ENCODE measurements at places on chromosomes 2 and 18. TPM values are rescaled to one million over a fixed set of nuclear protein-coding genes. Genes with fewer than 3 reads are reported as not detected.
A peak's percentile ranks its signal among the peaks of the same experiment; 100 is the strongest.

CXCR2 gene
- total RNA-seq = 0.87 TPM

L3MBTL4 gene
- total RNA-seq = 1.3 TPM

GPR35 gene
- 0.22 TPM for total RNA-seq

CDK15 gene
- not detected for total RNA-seq

SPAST gene
- 26.8 TPM for total RNA-seq

LIMS4 gene
- 1.1 TPM for total RNA-seq

SCN7A gene
- total RNA-seq = 0.32 TPM

GRCh38 chr2:85865539-85866164 lies 23.1 kb downstream of the ST3GAL5 start:
- H3K27ac ChIP-seq = no peak overlapping the region
- H3K4me1 ChIP-seq = peaks cover 13% of the 10 kb centered on the region

DNA sequence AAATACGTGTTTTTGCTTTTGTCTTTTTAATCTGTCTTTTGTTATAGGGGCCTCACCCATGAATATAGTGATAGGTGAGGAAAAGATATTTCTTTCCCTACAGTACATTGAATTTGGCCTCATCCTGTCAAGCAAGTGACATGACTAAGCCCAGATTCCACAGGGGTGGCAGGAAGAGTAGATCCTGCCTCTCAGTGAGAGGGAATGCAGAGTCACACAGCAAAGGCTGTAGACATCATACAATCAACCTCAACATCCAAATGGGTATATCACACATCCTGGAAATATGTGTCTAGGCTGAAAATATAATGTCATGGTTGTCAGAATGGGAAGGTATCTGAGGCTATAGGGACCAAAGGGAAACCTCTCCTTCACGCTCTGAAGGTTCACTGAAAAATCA lies 269.6 kb downstream of the CDH20 start:
- no peak overlapping the region for H3K4me3 ChIP-seq
- H3K4me1 ChIP-seq = peaks cover 55% of the 10 kb centered on the region
- H3K27me3 ChIP-seq = no peaks in the 10 kb centered on the region

DNA sequence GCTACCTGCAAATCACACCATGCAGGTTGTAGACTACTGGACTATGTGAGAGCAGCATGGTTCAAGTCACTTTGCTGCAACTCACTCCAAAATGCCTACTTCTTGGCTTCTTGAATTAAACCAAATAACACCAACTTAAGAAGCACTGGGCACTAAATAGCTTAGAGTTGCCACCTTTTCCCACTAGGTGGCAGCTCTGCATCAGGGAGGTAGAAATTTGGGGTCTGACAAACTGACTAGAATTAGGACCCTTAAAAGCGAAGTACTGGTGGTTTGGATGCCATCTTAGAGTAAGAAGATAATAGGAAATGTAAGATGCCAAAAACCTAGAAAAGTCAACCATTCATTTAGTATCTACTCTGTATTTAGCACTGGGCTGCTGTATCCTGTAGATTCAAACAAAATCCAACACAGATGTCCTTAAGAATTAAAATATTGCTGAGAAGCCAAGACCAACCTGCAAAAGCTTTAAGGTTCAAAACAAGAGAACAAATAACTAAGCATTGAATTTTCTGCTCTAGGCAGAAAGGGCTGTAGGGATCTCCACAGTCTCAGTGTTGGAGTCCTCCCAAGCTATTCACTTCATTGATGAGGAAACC lies 65.5 kb downstream of the CCBE1 start:
- H3K4me3 ChIP-seq = no peak overlapping the region
- H3K36me3 ChIP-seq = no peaks in the 10 kb centered on the region
- H3K4me1 ChIP-seq = peaks cover 23% of the 10 kb centered on the region
- peak; percentile 51 for DNase-seq

GRCh38 chr2:100877555-100877954 lies 57.6 kb downstream of the NPAS2 start:
- H3K27me3 ChIP-seq = no peaks in the 10 kb centered on the region
- no peak for DNase-seq
- H3K4me3 ChIP-seq = no peak overlapping the region
- no peaks in the 10 kb centered on the region for H3K36me3 ChIP-seq
- H3K27ac ChIP-seq = no peak overlapping the region

- no peak overlapping the region for H3K4me3 ChIP-seq
- no peak for DNase-seq
- H3K27me3 ChIP-seq = no peaks in the 10 kb centered on the region
- no peak overlapping the region for H3K27ac ChIP-seq
- H3K4me1 ChIP-seq = peaks cover 7% of the 10 kb centered on the region
These were observed 3.7 kb downstream of the FBXO48 start for GRCh38 chr2:68463287-68463877.

DNA sequence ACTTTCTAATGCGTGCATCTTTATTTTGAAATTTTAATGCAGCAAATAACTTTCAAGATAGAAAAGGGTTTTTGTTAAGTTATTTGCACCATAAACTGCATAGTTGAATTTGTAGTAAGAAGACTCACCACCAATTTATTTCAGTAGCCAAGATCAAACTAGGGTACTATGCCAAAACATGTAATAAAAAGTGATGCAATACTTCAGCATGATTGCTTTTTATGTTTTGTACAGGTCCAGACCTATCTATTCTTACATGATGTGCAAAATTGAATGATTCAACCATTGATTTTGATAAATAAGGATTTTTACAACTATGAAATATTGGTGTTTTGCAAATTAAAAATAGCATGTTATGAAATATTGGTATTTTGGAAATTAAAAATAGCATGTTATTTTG lies 26.7 kb downstream of the AGPS start:
- no peaks in the 10 kb centered on the region for H3K36me3 ChIP-seq
- H3K27ac ChIP-seq = no peak overlapping the region
- no peak for DNase-seq
- no peaks in the 10 kb centered on the region for H3K4me1 ChIP-seq
- H3K4me3 ChIP-seq = no peak overlapping the region

- DNase-seq = no peak
- H3K27ac ChIP-seq = peak overlapping the region; percentile 31
- H3K27me3 ChIP-seq = no peaks in the 10 kb centered on the region
- H3K4me3 ChIP-seq = no peak overlapping the region
- H3K4me1 ChIP-seq = peaks cover 38% of the 10 kb centered on the region
These were observed 91.3 kb downstream of the SPATS2L start for GRCh38 chr2:200397785-200398184.

DNA sequence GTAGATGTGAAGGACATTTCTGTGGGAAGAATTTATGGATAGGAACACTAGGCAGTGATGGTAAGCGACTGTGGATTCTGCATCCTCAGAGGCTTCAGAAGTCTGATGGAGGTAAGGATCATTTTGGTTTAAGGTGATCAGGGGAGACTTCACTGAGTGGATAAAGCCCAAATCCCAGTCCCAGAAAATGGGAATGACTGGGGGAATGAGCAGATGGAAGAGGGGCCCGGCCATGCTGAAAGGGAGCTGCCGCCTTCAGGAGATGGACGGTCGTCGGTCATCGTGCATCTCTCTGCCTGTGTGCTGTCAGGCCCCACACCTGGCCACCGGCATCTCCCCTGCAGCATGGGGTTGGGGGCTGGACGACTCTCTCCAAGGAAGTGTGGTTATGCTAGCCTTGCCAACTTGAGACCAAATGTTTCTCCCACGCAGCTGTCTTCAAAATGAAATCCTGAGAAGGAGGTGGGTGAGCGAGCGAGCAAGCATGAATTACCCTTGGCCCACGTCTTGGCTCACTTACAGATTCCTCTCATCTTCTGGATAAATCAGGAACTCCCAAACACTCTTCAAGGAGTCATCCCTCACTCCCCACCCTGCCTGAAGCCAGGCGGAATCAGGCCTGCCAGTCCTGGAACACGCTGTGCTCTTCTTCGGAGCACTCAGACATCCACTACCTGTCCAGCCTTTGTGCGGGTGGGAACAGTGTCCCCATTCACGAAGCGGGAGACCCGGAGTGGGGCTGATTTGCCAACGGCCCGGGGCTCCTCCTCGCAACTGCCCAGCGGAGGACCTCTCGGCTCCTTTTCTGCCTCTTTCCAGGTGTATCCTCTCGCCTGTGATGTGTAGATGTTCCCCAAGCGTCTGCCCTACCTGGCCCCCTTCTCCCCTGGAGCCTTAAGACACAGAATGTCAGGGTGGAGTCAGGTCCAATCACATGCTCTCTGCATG lies 85.6 kb downstream of the PRKCE start:
- H3K27me3 ChIP-seq = no peaks in the 10 kb centered on the region
- DNase-seq = no peak
- no peak overlapping the region for H3K27ac ChIP-seq
- peaks cover 20% of the 10 kb centered on the region for H3K4me1 ChIP-seq
- H3K36me3 ChIP-seq = no peaks in the 10 kb centered on the region

DNA sequence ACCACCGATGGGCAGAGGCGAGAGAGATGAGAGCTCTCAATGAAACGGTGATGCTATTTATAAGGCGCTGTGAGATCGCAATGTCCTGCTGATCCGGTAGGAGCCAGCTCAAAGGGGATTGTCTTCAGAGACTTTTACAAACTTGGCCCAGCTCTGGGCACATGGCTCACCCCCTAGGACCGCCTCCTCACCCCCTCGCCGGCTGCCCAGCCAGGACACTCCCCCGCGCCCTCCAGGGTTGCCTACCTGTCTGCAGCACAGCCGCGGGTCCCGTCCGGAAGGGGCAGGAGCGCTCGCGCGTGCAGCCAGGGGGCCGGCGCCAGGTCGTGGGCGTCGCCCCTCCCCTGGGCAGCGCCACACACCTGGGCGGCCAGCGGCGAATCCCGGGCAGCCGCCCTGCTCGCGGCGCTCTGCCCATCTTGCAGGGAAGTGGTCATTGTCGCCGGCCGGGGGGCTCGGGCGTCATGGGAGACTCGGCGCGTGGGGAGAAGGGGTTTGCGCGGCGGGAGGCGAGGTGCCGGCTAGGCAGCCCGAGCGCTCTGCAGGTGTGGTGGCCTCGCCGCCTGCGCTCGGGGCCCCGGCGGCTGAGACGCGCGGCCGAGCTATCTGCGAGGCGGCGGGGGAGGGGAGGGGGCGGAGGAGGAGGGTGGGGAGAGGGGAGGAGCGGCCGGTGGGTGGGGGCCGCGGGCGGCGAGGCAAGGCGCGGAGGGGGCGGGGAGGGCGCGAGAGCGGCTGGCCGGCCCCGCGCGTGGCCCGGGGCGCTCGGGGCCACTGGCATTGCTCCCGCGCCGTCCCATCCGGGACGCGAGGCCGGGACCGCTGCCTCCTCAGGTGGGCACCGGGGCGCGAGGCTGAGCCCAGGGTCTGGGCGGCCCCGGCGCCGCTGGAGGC lies at the start of gene GRB14:
Gene GRB14, minus strand, starts transcription at position 610 of the 891 bp plus-strand sequence. Its CDS starts 173 bp downstream, at position 437.
- H3K4me3 ChIP-seq = peak within 1 kb of the TSS; percentile 84
- H3K27me3 ChIP-seq = no peaks in the 10 kb centered on the region
- peaks cover 49% of the 10 kb centered on the region for H3K4me1 ChIP-seq
- peak; percentile 80 for DNase-seq
- H3K27ac ChIP-seq = peak within 1 kb of the TSS; percentile 83
- peaks cover 6% of the 10 kb centered on the region for H3K36me3 ChIP-seq

GRCh38 chr2:26523750-26524149 lies 45.8 kb upstream of the OTOF start:
- no peak overlapping the region for H3K4me3 ChIP-seq
- no peaks in the 10 kb centered on the region for H3K27me3 ChIP-seq
- no peak overlapping the region for H3K27ac ChIP-seq

DNA sequence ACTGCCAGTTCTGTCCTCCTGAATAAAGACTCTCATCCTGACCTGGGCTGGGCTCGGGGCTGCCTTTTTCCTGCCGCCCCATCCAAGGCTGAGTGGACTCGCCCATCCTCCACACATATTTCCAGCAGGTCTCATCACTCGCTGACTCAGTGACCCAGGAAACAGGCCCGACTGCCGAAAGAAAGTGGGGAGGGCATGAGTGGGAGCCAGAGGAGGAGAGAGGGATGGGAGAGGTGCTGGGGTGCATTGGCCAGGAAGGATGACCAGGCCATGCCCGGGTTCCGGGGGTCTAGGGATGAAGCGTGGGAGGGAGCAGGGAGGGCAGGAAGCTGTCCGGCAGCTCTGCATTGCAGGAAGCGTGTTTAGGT lies 66.7 kb downstream of the TWIST2 start:
- H3K27me3 ChIP-seq = no peaks in the 10 kb centered on the region
- H3K36me3 ChIP-seq = no peaks in the 10 kb centered on the region
- no peak overlapping the region for H3K27ac ChIP-seq
- H3K4me1 ChIP-seq = peaks cover 2% of the 10 kb centered on the region

- H3K27ac ChIP-seq = no peak overlapping the region
- H3K36me3 ChIP-seq = no peaks in the 10 kb centered on the region
- no peak for DNase-seq
- no peaks in the 10 kb centered on the region for H3K27me3 ChIP-seq
These were observed 16.9 kb upstream of the SEH1L start for GRCh38 chr18:12930908-12931307.

DNA sequence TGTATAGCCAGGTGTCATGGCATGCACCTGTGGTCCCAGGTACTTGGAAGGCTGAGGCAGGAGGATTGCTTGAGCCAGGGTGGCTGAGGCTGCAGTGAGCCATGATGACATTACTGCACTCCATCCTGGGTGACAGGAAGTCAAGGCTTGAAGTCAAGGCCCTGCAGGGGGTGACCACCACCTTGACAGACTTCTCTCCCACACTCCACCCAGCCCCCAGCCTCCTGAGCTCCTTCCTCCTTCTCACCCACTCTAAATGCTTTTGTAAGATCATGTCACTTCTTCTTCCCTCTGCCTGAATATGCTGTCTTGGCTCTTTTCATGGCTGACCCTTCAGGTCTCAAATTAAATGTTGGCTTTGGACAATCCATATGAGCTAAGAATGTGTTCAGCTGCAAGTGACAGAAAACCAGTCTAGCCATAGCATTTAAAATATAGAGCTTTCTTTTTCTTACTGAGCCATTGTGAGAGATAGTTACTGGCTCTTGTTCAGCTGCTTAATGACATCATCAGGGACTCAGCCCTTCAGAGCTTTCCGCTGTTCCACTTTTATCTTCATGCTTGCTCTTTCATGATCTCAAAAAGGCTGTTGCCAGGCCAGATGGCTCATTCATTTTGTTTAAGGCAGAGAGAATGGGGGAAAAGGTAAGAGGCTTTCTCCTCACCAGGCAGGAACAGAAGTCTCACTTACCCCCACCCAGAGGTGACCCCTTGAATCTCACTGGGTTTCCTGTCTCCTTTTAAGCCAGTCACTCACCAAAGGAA lies 36.7 kb upstream of the TTC39C start:
- no peak overlapping the region for H3K27ac ChIP-seq
- no peak overlapping the region for H3K4me3 ChIP-seq
- H3K4me1 ChIP-seq = peaks cover 16% of the 10 kb centered on the region
- H3K36me3 ChIP-seq = peaks cover 12% of the 10 kb centered on the region

- H3K27ac ChIP-seq = no peak overlapping the region
- peaks cover 5% of the 10 kb centered on the region for H3K4me1 ChIP-seq
- peaks cover 39% of the 10 kb centered on the region for H3K27me3 ChIP-seq
- H3K4me3 ChIP-seq = no peak overlapping the region
- H3K36me3 ChIP-seq = no peaks in the 10 kb centered on the region
These were observed 55.2 kb upstream of the FAM136A start for GRCh38 chr2:70356941-70357683.

All from WTC11 (cell line).